ENCODE measurements at places on chromosomes 1 and 21. TPM values are rescaled to one million over a fixed set of nuclear protein-coding genes. Genes with fewer than 3 reads are reported as not detected.

GRCh38 chr1:91400133-91400725 lies 4.4 kb downstream of the HFM1 start:
- no peak for DNase-seq

- DNase-seq, result peak; percentile 98
Measured at GRCh38 chr1:172761581-172762486, 102.9 kb downstream of the FASLG start.

GRCh38 chr1:159960721-159961381 lies 6.8 kb upstream of the SLAMF9 start:
- peak; percentile 85 for DNase-seq

FCGR3B gene
- not detected for total RNA-seq

Data from PC-3 (cell line).